ENCODE measurements at places on chromosomes 5 and 9.

DNA sequence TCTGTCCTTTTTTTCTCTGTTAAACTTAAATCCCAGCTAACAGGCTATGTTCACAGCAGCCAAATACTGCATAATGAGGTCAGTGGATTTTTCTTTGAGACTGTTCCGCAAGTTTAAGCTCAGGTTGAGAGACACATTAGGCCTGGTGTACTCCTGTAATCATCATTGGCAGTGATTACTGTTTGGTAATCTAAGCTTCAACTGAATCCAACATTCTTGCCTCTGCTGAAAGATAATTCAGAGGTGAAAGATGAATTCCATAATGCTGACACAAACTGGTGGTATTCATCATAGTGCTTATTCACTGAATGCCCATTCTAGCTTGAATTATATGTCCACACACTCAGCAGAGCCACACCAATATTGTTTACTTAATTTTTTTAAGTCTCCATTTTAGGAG is 108.5 kb downstream of the NFIB start:
- DNase-seq = no peak

GRCh38 chr9:80571953-80572352 is 1000.2 kb downstream of the TLE4 start:
- no peak for DNase-seq

DNA sequence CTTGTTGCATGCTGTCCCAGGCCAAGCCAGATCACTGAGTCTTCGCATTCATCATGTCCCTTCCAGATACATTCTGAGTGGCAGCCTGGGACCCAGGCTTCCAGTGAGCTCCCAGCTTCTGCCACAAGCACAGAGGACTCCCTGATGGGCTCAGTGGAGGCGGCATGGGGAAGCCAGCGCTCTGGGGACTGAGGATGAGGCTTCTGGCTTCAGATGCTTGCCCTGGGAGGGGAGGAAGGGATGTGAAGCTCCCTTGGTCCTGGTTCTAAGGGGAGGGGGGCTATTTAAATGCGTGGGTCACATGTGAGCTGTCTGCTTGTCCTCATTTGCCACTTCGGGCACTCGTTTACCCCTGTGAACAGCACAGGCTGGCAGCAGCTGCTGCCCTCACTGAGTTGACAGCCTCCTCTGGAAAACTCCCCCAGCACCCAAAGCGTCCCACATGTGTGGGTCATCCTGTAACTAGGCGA is 174.0 kb downstream of the NR3C1 start:
- no peak for DNase-seq

GRCh38 chr5:54915466-54916027 is 69.8 kb downstream of the ESM1 start:
- no peak for DNase-seq

- DNase-seq = no peak
Observed at GRCh38 chr5:22577006-22577405, 276.1 kb downstream of the CDH12 start.

DNA sequence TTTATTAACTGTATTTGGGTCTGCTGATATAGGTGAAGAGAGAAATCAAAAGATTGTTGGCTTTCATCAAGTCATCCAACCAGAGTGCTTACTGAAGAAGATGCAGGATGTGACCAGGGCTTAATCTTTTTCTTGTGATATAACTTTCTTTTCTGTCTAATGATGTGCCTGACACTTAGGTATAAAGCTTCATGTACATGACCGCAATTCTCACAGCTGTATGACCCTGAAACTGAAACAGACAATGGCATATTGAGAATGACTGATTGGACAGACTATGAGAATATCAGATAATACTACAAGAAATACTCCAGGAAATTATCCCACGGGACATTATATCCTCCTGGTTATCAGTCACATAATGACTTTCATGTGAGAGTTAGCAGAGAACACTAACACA is 32.5 kb upstream of the FAM174A start:
- no peak for DNase-seq

DNA sequence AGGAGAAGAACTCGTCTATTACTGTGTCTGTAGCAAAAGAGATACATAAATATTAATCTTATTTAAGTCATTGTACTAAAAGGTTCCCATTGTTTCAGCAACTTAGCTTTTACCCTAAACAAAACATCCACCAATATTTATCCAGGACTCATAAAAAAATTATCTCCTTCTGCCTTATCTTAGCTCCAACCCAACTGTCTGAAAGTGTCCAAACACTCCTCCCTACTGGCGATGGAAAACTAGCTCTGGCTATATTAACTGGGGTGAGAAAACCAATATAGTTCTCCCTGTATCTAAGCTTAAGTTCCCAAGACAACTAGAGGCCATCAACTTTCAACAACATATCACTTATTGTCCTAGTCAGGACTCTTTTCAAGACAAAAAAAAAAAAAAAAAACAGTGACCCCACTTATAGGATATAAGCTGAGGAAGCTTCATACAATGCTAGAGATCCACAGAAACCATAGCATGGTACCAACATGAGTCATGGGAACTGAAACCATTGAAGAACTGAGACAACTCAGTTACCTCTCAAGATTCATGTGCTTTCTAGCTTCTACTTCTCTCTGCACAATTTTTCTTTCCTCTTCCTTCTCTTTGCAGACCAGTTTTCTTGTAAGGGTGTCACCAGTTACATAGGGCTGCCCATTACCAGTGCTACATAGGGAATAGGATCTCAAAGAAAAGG is 150.7 kb upstream of the RASA1 start:
- no peak for DNase-seq

DNA sequence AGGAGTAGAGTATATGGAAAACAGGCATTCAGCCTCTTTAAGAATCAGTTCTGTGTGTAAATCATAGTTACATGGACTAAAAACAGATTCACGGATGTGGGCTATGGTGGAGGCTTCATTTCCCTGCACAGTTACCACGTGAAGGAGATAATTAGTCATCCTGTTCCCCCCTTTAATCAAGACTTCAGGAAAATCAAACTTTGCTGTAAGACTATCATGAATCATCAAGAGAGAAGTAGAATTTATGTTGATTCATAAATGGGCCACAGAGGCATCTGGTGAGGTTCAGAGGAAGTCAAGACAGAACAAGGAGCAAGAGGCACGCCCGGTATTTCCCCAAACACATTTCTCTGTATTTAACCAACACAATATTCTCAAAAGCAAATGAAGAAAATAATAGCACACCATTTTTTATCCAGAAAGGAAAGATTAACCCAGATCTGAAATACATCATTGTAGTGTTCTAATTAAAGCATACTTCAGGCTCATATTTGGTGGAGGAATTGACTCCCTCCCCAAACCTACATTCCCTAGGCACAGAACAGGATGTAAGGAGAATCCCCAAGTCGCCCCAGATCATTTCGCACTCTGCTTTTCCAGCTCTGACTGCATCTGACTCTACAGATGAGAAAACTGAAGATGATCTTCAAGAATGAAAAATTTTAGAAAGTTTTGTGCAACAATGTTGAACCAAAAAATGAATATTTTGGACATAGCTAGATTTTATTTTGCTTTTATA is 175.8 kb upstream of the GAS1 start:
- DNase-seq = no peak

DNA sequence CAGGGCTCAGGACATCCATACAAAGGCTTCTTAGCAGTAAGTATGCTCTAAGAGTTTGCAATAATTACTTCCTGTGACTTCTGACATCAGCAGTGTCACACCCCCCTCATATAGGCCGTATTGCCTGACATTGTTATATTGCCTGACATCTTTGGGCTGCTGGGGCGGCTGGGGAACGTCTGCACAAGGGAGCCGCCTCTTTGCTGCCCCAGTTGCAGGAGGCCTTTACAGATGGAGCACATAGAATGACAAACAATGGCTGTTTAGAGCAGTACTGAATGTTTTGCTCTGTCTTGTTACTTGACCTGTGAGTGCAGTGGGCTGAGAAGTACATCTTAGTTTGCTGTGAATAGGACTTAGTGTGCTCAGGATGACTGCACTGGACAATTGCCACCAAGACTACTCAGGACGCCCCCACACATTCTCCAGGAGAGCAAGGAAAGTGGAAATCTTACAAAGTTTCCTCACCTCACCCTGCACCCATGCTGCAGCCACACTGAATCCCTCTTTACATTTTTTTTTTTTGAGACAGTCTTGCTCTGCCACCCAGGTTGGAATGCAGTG is 65.4 kb upstream of the SPOCK1 start:
- DNase-seq = no peak

- DNase-seq = no peak
Observed at GRCh38 chr9:35939679-35940250, 18.2 kb downstream of the OR2S2 start.

- DNase-seq = no peak
Observed at GRCh38 chr5:102762095-102762534, 7.0 kb downstream of the PAM start.

DNA sequence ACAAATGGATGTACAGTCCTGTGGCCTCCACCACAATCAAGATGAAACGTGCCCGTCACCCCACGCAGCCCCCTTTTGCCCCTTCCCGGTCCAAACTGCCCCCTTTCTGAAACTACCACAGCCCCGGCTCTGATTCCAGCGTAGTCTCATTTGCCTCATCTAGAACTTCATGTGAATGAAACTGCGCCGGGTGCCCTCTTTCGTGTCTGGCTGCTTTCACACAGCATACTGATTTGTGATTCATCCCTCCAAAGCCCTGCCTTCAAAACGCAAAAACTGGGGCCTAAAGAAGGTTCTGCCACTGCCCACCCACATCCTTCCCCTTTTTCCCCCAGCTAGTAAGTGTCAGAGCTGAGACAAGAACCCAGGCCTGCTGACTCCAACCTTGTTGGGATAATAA is 31.5 kb upstream of the NCS1 start:
- DNase-seq = no peak

DNA sequence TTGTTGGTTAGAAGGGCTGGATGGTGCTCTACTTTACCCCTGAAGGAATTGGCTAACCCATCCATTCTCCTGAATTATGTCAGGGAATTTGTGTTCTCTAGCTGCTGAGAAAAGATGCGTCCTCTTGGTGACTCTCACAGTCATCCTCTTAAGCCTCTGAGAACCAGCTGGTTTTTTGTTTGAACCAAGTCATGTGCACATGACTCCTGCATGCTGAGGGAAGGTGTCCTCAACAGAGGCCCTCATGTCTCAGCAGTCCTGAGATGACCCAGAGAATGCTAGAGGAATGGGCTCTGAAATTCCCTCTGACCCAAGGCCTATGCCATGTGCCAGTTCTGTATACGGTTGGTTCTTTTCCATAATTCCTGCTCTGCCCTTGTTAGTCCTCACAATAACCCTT is 10.4 kb upstream of the C5orf63 start:
- DNase-seq = no peak

- DNase-seq = no peak
Observed at GRCh38 chr5:72505539-72506157, 1.6 kb downstream of the ZNF366 start.

- peak; percentile 61 for DNase-seq
Observed at GRCh38 chr5:176596689-176597416, 13.1 kb downstream of the GPRIN1 start.

- no peak for DNase-seq
Observed at GRCh38 chr9:80922544-80922943, 766.8 kb downstream of the TLE1 start.

DNA sequence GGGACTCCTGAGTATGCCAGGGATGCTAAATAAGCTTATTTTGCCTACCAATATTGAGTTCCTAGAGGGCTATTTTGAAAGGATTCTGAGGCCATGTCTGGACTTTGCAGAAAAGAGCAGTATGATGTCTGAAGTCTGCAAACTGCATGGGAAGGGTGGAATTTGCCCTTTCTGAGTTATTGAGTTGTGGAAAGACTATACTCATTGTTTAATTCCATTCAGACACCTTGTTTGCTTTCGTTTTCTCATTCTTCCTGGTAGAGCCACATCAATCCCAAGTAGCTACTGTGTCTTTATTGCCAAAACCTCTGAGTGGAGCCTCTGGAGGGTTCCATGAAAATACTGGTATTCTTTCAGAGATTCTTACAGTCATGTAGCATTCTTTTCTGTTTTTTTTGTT is 50.9 kb upstream of the PPP1R2B start:
- DNase-seq = no peak

GRCh38 chr5:86997516-86997915 is 270.2 kb upstream of the RASA1 start:
- DNase-seq = no peak

- no peak for DNase-seq
Observed at GRCh38 chr5:10599862-10600284, 36.0 kb downstream of the ANKRD33B start.

GRCh38 chr5:148791696-148792095 is 34.7 kb upstream of the ADRB2 start:
- DNase-seq = no peak

DNA sequence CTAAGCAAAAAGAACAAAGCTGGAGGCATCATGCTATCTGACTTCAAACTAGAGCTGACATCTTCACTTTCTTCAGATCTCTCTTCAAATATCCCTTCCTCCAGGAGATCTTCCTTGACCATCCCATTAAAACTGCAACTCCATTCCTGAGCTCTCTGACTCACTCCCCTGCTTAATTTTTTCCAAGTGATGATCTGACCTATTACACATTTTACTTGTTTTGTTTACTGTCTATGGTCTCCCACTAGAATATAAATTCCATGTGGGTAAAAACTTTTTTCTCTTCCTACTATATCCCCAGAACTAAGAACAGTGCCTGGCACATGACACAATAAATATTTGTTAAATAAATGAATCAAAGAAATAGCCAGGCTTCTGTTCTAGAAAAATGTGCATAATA is 87.5 kb downstream of the SLIT3 start:
- no peak for DNase-seq

GRCh38 chr5:164498438-164498837 is 993.0 kb downstream of the MAT2B start:
- no peak for DNase-seq

- DNase-seq = no peak
Observed at GRCh38 chr5:90571147-90571773, 12.7 kb downstream of the ADGRV1 start.

- DNase-seq = no peak
Observed at GRCh38 chr9:8856396-8857067, 1057.0 kb upstream of the DMAC1 start.

DNA sequence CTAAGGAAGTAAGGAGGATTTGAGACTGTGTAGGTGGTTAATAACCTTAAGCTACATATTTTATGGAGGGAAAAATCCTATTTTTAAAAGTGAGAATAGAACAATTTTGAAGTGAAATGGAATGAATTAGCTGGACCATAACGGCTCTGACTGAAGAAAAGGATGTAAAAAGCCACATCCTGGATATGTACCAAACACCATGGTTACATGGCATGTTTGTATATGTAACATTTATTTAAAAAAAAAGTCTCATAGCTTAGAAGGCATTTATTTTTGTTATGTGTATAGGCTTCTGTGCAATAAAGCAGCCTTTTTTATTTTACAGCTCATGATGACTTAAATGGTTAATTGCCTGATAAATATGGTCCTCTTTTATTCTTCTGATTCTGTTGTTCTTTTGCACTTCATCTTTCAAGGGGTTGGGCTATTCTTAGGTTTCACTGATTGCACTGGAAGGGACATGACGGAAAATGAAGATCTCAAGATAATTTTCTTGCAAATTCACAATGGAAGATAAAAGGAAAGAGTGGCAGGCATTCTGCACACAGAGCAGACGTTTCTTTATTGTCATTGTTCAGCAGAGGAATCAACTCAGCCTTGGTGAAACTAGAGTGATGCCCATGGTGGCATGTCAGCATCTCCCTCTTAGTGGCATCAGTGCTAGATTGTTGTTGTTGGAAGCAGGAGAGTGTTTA is 63.1 kb downstream of the DOCK8 start:
- DNase-seq = no peak

- DNase-seq = peak; percentile 21
Observed at GRCh38 chr9:134136118-134136995, 475 bp downstream of the WDR5 start.

GRCh38 chr5:116542619-116543018 is 32.0 kb downstream of the SEMA6A start:
- no peak for DNase-seq

Data from endothelial cell (in vitro differentiated cells).